Hippocampal formation (tissue), 2 donors: ENCODE measurements at places on chromosomes 2 and 18.

GRCh38 chr2:61785583-61785982 lies 68.3 kb downstream of the FAM161A start:
- DNase-seq: no peak

GRCh38 chr2:58866040-58866439 lies 624.9 kb upstream of the FANCL start:
- no peak for DNase-seq

DNA sequence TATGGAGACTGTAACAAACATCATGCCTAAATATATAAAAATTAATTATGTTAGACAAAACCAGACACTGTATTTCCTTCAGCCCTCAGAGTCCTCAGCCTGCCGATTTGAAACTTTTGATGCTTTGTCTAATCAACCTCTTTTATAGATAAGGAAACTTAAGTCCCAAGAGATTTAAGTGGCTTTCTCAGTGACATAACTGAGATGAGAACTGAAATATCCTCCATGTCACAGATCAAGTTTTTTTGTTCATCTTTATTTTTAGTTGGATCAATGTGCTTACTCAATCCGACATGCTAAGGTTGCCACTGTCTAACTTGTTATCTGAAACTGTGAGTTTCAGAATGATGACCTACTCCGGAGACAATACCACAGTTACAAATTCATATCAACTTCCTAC lies 72.3 kb downstream of the BARD1 start:
- no peak for DNase-seq

DNA sequence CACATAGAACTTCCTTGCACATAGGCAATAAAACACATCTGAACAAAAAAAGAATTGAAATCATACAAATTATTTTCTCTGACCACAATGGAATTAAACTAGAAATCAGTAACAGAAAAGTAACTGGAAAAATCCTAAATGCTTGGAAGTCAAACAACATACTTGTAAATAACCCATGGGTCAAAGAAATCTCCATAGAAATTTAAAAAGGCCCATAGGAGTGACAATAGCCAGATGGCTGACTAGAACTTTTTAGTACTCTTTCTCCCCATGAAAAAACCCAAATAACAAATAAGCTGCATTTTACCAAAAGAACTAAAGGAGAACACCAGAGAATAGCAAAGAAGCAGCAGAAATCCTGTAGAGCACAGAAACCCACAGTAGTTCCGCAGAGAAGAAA lies 139.2 kb upstream of the COL3A1 start:
- no peak for DNase-seq

DNA sequence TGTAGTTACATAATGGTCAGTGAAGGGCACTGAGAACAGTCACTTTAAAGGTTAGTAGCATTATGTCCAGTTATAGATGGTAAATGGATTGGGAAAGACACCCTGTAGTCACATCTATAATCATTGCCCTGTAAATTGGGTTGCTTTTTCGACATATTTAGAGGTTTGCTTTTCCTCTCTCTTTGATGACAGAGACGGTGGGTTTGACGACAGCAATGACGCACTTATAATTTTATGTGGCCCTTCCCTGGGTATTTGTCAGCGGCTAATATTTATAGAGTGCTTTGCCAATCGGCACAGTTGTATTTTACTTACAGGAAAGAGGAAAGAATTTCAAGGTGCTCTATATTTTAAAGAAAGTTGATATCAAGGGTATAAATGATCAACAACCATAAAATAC lies 2.8 kb downstream of the CPS1 start:
- no peak for DNase-seq

GRCh38 chr2:120878970-120879369 lies 143.3 kb downstream of the GLI2 start:
- DNase-seq: no peak

DNA sequence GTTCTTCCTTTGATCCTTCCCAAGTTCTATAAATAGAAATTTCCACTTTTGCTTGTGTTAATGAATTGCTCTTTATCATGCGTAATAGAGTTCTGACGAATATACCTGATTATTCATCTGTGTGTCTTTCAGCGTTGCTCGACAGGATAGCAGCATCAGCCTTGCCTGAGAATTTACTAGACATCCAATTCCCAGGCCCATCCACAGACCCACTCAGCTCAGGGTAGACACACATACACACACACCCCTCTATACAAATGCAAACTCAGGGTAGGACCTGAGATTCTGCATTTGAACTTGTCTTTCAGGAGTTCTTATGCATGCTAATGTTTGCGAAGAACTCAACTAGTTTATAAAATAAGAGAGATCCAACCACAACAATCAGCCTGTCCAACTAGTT lies 343.4 kb upstream of the GYPC start:
- no peak for DNase-seq
